ENCODE measurements at places on chromosomes 11 and 22.

DNA sequence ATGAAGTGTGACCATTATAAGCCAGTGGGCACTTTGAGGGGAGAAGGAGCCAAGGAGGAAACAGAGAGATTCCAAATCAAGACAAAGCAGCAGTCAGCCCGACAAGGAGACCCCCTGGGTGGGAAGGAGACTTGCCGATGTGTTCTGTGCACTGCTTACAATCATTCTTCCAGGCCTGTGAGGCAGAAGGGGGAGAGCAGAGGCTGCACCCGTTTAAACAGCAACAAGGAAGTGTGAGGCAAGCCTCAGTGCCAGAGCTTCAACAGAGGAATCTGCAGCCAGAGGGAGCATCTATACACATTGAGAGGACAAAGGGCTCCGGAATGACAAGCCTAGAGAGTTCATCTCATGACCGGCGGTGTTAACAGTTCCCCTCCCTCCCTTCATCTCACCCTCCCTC is 121.1 kb downstream of the NXPE2 start:
- H3K4me1 ChIP-seq: no peaks in the 10 kb centered on the region
- no peaks in the 10 kb centered on the region for H3K36me3 ChIP-seq
- H3K27ac ChIP-seq: no peak overlapping the region
- DNase-seq: no peak

DNA sequence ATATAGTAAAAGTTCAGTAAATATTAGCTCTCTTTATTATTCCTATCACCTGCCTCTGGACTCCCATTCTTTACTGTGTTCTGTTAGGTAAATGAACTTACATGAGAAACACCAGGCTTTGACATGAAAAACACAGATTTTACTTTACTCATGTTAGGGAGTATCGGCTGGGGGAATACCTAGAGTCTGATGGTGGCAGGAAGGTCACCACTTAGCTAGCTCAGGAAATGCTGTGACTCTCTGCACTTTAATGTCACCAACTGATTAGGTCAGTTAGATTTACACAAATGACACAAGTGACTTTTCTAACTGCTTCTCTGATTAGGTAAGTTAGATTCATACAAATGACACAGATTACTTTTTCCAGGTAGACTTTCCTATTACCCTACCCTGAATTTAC is 225.1 kb downstream of the SWAP70 start:
- H3K4me1 ChIP-seq: no peaks in the 10 kb centered on the region
- no peak overlapping the region for H3K27ac ChIP-seq
- no peaks in the 10 kb centered on the region for H3K27me3 ChIP-seq
- no peak for DNase-seq
- no peak overlapping the region for H3K4me3 ChIP-seq

DNA sequence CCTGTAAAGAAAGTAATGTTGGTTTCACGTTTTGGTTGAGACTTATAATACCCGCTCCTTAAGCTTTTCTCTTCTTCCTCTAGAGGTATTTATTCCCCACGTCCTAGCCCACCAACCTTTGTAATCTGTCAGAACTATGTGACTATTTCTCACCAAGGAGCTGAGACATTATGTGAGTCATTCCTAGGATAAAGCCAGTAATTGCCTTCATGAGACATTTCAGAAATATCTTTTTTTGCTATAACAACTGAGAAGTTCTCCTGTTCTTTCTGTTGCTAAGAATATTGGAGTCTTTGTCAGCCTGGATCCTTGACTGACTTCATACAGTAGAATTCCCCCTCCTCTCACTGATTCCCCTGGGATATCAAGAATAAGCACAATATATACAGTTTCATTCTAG is 1497.0 kb upstream of the TENM4 start:
- no peak overlapping the region for H3K27ac ChIP-seq
- no peaks in the 10 kb centered on the region for H3K4me1 ChIP-seq
- H3K27me3 ChIP-seq: no peaks in the 10 kb centered on the region
- DNase-seq: no peak

- H3K36me3 ChIP-seq: no peaks in the 10 kb centered on the region
- no peaks in the 10 kb centered on the region for H3K4me1 ChIP-seq
- no peak overlapping the region for H3K27ac ChIP-seq
- no peak overlapping the region for H3K4me3 ChIP-seq
- no peaks in the 10 kb centered on the region for H3K27me3 ChIP-seq
- DNase-seq: no peak
Observed at GRCh38 chr11:14132312-14132711, 169.8 kb downstream of the SPON1 start.

DNA sequence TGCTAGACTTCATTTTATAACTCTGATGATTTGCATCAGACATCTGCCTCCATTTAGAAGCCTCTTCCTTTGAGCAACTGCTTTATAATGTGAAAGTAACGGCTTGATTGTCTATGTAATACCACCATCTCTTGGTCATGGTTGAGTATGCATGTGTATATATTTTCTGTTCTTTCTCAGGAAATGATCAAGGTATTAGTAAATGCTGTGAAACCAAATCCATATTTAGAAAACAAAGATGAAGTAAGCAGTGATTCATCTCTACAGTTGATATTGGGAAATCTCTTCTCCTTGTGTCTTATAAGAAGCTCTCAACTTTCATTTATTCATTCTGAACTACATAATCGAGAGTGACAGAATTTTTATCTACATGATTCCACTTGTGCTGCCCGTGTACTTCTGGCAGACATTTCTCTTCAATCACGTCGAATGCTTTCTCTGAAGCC is 104.6 kb upstream of the ANO3 start:
- H3K4me3 ChIP-seq: no peak overlapping the region
- DNase-seq: no peak
- no peaks in the 10 kb centered on the region for H3K4me1 ChIP-seq
- no peaks in the 10 kb centered on the region for H3K36me3 ChIP-seq

Data from thymus (tissue), 14 donors.